Activated CD4-positive, alpha-beta T cell treated with anti-CD3 and anti-CD28 coated beads for 4 hours (primary cell): ENCODE measurements at places on chromosomes 2 and 18.

- DNase-seq: no peak
Observed at GRCh38 chr2:239046822-239047221, 198.9 kb downstream of the TWIST2 start.

DNA sequence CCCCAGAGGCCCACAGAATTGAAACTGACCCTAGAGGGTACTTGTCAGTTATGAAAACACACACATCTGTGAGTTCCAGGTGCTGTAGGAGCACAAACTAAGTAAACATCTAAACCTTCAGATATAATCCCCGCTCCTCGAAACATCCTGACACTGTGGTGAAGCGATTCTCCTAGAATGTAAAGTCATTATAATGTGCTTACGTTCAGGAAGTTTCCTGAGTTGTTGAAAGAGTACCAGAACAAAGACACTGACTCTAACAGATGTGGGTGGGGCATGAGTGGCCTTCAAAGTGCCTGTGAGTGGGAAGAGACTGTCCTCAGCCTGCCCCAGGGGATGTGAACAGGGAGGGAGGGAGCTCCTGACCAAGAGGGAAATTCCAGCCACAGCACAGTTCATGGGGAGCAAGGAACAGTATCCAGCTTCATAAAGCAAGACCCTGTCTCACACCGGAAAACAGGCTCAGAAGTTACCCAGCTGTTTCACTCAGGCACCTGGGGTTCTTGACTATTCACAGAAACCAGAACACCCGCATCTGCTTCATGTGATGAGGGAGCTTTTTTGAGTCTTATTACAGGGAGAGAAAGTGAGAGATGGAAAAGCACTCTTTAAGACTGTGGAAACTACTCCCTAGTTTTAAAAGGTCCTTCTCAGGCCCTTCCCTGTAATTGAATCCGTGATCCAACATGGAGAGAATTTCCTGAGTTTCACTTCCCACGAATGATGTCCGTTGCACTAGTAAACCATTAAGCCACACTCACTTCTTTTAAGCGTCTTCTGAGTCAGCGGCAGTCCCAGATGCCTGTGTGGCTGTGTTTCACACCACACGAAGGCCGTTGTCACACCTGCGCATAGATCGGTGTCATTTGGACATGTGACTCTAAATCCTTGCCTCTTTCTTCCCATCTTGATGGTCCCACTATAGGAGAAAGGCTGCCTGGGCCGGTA lies 88.6 kb upstream of the EML6 start:
- no peak for DNase-seq

GRCh38 chr2:100283724-100284501 lies 38.4 kb downstream of the LONRF2 start:
- no peak for DNase-seq

DNA sequence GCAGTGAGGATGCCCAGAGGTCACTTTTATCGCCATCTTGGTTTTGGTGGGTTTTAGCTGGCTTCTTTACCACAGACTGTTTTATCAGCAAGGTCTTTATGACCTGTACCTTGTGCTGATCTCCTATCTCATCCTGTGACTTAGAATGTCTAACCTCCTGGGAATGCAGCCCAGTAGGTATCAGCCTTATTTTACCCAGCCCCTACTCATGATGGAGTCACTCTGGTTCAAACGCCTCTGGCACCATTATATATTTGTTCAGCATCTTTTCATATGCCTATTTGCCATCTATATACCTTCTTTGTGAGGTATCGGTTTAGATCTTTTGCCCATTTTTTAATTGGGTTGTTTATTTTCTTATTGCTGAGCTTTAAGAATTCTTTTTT lies 7.2 kb upstream of the CCNT2 start:
- no peak for DNase-seq

- DNase-seq: no peak
Observed at GRCh38 chr2:3470166-3470651, 49.1 kb downstream of the ADI1 start.

DNA sequence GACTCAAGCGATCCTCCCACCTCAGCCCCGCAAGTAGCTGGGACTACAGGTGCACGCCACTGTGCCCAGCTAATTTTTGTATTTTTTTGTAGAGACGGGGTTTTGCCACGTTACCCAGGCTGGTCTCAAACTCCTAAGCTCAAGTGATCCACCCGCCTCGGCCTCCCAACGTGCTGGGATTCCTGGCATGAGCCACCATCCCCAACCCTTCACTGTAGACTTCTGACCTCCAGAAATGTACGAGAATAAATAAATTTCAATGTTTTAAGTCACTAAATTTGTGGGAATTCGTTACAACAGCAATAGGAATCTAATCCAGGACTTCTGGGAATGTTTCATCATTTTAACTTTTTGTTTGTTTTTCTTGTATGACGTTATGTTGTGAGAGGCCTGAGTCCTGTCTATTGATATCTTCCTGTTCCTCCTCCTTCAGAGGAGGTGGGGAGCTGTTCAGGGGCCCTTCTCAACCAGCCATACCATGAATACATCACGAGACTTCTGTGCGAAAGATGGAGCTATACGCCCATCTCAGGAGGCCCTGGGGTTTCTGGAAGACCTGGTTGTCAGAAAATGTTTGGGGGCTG lies 40.0 kb downstream of the TEX44 start:
- no peak for DNase-seq

- DNase-seq: no peak
Observed at GRCh38 chr2:6864231-6864754, 1.4 kb downstream of the CMPK2 start.

GRCh38 chr2:194328456-194328855 lies 1328.6 kb upstream of the SLC39A10 start:
- DNase-seq: no peak

DNA sequence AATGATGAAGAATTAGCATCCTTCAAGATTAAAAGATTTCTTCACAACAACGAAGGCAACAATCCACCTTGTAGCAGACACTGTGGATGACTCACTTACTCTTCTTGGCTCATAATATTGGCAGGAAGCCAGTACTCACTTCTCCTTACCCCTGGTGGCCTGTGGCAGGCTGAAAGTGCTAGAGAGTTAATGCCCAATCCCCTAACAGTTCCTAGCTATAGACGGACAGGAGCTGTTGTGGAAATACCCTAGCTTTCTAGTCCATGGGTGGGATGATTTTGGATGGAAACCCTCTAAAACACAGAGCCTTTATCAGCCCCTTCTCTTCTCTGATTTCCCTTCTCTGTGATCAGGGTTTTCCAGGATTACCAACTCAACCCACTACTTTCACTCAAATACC lies 128.6 kb upstream of the NYAP2 start:
- peak; percentile 8 for DNase-seq

DNA sequence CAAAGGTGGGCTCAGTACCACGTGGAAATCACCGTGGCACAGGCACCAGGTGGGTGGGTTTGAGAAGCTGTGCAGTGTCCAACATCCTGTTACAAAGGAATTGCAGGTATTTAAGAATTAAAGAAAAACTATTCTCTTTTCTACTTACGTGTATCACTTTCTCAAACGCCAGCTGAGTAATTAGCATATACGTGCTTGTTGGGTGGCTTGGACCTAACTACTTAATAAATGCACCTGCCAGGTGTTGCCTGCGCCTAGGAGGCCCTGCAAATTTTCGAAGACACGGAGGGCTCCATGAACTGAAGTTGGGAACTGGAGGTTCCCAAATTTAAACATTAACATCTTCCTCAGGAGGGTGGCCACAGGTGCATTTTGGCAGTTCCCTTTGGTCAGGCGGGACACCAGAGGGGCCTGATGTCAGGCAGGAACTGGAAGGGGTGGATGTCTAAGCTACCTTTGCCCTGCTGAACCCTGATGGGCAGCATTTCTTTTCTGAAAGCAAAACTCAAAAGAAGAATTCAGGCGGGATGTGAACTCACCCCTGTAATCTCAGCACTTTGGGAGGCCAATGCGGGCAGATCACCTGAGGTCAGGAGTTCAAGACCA lies 84.8 kb downstream of the HS6ST1 start:
- DNase-seq: no peak

- no peak for DNase-seq
Observed at GRCh38 chr2:3036432-3037125, 341.0 kb downstream of the EIPR1 start.

- no peak for DNase-seq
Observed at GRCh38 chr2:159600752-159601151, 15.6 kb downstream of the BAZ2B start.

DNA sequence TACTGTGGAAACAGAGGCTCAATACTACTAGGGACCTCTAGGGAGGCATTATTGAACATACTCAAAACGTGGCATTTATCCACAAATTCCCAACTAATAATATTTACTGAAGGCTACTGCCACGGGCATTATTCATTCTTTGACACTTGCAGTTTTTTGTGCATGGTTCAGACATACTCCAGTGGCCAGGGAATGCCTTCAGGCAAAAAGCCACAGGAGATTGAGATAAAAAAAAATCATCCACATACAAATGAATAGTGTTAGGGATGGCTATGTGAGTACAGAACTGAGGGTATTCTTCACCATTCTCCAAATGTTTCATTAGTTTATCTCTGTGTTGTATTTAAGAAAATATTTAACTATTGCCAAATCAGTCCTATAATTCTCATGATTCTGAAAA lies 974.9 kb upstream of the PIK3C3 start:
- DNase-seq: no peak

DNA sequence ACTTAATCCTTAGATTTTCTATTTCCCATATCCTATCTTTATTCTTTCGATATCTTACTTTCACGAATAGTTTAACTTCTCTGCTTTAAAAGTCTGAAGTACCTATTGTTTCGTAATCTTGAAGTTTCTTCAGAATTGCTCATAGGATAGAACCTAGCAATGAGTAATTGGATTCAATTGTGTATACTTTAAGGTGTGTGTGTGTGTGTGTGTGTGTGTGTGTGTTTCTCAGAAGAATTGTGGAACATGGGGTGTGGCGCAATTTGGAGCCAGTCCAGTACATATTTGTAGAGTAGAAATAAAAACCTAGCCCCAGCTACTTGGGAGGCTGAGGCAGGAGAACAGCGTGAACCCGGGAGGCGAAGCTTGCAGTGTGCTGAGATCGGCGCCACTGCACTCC lies 897.6 kb downstream of the BCL11A start:
- DNase-seq: no peak

DNA sequence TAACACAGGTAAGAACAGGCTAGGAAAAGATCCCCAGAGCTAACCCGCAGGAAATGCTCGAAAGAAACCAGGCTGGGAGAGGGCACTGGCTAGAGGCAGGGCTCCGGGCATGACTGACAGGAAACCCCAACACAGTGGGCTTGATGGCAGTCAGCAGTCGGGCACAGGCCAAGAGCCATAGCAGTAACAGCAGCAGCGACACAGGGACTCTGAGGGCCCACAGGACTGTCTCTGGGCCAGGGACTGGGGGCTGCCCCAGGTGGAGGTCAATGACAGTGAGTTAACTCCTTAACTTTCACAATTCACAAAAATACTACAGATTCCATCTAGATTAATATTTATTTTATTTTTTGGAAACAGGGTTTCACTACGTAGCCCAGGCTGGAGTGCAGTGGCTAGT lies 37.3 kb upstream of the ASPRV1 start:
- DNase-seq: no peak

DNA sequence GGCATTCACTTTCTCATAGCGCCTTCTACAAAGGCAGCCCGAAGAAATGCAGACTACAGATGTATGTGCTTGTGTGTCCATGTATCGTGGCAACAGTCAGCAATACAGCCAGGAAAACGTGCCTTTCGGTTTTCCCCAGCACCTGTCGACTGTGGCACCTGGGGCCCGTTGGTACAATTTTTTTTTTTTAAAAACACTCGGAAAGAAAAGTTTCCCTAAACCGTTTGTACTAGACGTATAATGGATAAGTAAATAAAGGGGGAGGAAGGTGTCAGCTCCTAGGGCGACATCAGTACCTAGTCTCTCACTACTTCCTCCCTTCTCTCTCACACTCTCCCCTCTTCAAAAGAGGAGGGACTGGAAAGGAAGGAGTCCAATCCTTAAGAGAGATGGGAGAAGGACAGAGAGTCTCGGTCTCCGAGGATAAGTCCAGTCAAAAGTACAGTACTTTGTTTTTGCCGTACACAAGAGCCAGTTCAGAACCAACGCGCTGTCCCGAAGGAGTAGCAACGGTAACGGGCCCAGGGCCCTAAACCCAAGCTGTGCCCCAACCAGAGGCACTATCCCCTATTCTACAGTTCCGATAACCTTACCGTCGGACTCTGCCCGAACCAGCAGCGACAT lies 759 bp downstream of the PPP4R3B start:
- DNase-seq: peak; percentile 22

DNA sequence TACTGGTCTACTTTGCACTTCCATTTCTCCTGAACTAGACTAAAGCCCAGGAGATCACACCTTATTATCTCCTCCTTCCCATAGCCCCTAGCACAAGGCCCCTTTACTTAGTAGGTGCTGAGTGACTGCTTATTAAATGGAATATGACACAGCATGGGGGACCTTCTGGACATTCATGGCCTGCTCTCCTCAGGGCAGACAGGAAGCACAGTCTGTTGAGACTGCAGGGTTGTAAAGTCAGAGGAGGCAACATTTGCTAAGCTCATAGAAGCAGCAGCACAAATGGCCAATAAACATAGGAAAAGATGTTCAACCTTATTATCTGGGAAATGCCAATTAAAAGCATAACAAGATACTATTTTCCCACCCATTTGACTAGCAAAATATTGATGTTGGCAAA lies 75.3 kb downstream of the DNMT3A start:
- DNase-seq: no peak

- no peak for DNase-seq
Observed at GRCh38 chr2:102837626-102838198, 75.9 kb downstream of the TMEM182 start.

- no peak for DNase-seq
Observed at GRCh38 chr18:9365406-9365805, 30.8 kb downstream of the TWSG1 start.

GRCh38 chr2:168789776-168790175 lies 12.7 kb upstream of the NOSTRIN start:
- no peak for DNase-seq

GRCh38 chr18:79772865-79773696 lies 24.7 kb upstream of the KCNG2 start:
- no peak for DNase-seq

DNA sequence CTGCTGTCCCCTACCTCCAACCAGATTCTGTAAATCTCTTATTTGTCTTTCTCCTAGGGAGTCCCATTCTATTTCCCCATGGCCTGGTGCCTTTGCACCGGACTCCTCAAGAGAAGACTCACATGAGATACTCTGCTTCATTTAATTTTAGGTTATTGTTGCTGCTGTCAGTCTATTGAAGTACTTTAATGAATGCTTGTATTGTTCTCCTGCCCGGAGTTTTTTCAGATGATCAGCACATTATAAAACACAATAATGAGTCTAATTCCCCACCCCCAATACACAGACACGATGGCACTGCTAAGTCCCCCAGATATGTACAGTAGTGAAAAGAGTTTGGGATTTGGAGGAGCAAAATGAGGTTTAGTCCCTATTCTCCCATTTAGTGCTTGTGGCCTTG lies 58.9 kb downstream of the HAUS1 start:
- no peak for DNase-seq

DNA sequence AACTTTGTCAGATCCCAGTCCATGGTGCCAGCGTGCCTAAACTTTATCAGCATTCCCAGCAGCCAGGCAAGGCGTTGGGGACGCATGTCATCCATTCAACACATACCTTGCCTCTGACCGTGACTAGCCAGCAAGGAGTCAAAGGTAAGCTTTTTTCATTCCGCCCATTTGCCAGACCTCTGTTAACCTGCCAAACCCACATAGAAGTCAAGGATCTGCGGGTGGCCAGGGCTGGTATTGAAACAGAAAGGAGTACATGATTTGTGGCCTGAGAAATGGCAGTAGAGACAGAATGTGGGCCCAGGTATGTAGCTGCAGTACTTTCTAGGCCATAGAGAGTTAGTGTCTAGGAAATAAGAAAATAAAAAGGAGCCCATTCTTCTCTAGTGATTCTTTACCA lies 240.2 kb downstream of the LTBP1 start:
- DNase-seq: no peak
